ENCODE measurements at places on chromosomes 2 and 18.

DNA sequence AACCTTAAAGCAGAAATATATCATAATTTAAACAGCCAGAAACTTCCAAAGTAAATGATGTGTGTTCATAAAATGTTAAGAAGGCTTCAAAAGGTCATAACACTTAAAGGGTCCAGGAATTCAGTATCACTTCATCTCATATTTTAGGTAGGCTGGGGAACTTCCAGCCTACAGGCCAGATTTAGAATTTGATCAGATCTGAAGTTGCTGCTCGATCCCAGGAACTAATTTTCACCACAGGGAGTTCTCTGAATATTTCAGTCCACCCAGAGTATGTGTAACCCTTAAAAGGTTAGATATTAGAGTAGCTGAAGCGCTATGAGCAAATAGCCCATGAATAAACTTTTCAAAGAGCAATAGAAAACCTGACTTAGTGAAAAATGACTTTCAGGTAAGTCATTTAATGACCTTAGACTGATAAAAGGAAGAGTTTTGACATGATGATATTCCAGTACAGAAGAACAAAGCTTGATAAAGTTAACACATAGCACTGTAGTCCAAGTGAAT is 1.7 kb downstream of the WIPF1 start:
- no peak for DNase-seq

DNA sequence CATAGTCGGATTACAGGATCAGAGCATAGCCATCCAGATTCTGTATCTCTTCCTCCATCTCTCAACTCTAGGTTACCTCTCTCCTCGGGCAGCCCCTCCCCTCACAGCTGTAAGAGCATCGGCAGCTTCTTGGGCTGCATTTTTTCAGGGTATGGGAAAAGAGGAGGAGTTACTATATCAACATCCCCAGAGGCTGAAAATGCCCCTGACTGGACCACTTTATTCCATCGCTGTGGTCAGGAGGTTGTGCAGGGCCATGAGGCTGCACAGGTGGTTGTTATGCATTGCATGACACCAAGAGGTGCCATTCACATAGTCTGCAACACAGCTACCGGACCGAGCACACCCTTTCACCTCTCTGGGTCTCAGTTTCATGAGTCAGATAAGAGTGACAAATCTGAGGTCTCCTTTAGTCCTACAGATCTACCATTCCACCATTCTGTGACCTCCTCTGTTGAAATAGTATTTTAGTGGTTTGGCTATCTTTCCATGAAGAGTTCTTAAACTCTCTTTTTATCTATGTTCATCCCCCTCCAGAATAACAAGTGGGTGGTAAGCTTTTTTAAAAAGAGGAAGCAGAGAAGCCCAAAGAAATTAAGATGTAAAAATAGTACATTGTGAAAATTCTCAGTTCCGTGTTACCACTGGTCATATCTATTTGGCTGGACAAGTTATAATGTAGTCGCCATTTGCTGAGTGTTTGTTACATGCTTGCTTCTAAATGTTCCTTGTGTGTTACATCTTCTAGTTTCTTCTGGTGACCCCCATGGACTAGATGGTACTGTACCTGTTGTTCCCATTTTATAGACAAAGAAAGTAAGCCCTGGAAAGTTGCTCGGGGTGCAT is 56.6 kb upstream of the SLC1A4 start:
- DNase-seq: no peak

GRCh38 chr2:125207431-125207830 is 1182.3 kb downstream of the CNTNAP5 start:
- DNase-seq: no peak

DNA sequence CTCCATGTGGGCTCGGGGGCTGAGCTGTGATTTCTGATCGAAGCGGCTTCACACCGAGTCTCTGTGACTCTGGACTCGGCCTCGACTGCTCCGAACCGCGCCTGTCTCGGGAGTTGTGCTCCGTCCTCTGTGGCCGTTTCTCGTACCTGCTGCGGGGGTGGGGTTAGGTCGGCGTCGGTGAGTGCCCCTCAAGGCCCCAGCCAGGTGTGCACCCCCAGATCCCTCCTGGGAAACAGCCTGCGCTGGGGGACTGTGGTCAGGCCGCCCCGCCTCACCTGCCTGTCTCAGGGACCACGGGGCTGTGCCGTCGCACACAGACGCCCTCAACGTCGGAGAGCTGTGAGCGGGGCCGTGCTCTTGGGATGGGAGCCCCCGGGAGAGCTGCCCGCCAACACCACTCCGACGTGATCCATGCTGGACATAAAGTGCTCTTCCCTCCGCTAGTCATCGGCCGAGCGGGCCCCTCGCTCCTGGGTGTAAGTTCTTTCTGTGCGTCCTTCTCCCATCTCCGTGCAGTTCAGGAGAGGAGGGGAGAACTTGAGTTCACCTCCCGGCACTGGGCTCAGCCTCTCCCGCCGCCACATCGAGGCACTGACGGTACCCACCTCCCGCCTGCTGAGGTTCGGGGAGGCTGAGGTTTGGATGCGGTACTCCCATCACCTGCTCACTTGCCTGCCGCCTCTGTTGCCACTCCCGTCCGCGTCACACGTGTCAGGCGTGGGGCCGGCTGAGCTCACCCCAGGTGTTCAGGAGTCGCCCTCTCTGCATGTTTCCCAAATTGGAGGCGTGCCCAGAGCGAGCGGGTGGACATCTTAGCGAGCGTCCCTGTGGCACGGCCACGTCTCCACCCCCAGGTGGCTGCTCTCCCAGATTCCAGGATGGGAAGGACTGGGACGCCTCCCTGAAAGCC is 55.7 kb downstream of the CTDP1 start:
- no peak for DNase-seq

GRCh38 chr2:71700041-71700657 is 246.8 kb downstream of the DYSF start:
- no peak for DNase-seq

GRCh38 chr2:176445956-176446355 is 176.7 kb downstream of the MTX2 start:
- DNase-seq: peak; percentile 58

- DNase-seq: no peak
These were observed 79.2 kb downstream of the BIN1 start for GRCh38 chr2:127027715-127028114.

GRCh38 chr2:212177724-212178123 is 360.9 kb downstream of the ERBB4 start:
- no peak for DNase-seq

DNA sequence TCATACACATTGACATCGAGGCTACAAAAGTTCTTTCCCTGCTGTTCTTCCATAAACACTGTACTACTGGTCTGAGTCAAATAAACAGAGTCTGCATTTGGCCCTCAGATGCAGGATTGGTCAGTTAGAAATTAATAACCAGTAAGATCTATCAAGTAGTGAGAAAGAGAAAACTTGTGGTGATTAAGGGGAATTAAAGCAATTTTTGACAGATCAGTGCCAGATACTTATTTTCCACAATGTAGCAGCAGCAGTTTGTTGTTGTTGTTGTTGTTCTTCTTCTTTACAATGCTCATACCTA is 85.0 kb downstream of the IKZF2 start:
- no peak for DNase-seq

DNA sequence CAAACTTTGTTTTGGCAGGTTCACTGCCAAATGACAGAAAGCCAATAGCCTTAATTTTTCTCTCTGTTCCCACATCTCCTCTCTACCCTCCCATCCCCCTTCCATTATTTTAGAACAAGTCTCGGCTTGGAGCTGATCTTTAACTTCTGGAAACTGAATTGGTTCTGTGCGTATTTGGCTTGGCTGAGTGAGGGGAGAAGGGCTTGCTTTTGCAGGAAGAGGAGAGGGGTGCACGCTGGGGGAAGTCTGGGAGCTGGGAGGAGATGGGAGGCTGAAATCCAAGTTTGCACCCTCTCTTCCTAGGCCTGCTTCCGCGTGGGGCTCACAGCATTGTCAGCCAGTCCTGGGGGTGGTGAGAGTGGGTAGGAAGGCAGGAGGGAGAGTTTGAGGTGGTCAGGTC is 176.1 kb upstream of the SPRED2 start:
- no peak for DNase-seq

DNA sequence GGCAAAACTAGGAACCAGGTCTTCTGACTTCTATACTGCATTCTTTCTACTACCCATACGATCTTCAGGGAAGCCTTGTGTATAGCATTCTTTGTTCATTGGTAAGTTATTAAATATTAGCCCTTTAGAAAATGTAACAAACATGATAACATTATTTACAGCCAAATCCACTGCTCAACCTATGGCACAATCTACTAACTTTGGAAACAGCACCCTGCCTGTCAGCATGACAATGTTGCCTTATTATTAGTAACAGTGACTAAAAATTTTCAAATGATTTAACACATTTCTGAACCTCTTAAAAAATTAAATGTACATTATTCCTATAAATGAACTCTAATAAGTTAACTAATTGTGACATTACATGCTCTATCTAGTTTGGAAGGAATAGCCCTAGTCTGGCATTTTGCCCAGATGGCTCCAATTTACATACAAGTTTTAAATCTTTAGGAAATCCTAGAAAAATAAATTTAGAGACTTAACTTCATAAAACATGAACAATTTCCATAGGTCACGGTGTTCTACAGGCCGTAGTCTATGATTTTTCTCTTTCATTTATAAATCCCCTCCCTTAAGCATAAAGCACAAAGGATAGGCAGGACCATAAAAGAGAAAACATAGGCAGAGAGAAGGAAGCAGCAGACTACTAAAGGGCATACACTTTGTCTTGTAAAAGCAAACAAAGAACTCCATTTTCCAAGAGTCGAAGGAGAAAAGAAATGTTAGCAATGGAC is 33.7 kb downstream of the YES1 start:
- no peak for DNase-seq

GRCh38 chr2:157415591-157416101 is 28.2 kb downstream of the CYTIP start:
- no peak for DNase-seq

- no peak for DNase-seq
These were observed 25.6 kb upstream of the GREB1 start for GRCh38 chr2:11508279-11508678.

GRCh38 chr2:222448748-222449181 is 24.4 kb downstream of the SGPP2 start:
- DNase-seq: no peak

DNA sequence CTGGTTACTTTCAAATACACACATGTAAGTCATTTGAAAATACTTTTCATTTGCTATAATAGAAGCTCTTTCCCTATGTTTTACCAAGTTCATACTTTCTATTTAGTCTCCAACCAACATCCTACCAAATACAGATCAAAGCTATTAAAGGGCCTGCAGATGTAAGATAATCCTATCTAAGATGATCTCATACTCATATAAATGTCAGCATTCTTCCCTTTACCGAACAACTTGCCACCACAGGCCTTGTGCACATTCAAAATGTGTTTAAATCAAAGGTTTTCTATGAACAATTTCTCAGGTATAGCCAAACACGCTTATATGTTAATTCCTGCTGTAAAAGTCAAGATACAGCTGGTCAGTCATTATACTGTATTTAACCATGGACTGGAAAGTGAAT is 23.3 kb downstream of the KCTD18 start:
- DNase-seq: no peak

GRCh38 chr2:27893006-27893405 is 2.5 kb downstream of the BABAM2 start:
- DNase-seq: no peak

DNA sequence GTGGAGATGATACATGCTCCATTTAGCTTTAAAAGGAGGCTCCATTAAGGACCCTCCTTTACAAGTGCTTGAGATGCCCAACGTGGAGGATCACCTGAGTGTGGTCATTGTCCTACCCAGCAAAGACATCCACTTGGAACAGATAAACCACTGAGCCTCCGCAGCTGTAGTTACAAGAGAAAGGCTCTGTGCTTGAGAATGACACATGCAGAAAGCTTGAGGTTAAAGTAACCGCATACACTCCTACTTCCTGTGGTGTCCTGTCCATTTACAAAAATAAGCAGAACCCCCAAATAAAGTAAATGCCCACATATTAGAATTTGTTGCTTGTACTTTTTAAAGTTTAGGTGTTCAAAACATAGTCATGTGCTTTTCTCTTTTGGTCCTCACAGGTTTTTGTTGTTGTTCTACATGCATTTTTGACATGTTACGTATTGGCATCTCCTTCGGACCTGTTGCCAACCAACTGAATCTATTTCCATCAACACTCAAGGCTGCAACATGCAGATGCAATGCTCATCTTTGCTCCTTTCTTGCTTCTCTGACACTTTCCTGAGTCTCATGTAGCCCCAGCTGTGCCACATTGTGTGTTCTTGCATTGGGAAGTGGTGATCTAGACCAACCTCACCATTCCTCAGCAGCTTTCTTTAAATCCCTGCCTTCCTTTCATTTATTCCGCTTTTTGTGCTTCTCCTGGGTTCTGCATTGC is 56.0 kb downstream of the SERPINB7 start:
- DNase-seq: no peak

DNA sequence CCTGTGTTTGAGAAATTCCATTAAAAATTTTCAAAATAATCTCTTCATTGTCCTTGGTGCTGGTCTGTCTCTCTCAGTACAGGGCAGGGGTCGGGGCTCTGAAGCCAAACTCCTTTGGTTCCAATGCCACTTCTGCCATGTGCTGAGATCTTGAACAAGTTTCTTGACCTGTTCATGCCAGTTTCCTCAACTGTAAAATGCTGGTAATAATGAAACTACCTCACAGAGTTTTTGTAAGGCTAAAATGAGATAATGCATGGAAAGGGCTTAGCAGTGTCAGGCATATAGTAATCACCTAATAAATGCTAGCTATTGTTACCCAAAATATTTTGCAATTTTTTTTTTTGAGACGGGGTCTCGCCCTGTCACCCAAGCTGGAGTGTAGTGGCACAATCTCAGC is 16.9 kb upstream of the MREG start:
- DNase-seq: no peak

DNA sequence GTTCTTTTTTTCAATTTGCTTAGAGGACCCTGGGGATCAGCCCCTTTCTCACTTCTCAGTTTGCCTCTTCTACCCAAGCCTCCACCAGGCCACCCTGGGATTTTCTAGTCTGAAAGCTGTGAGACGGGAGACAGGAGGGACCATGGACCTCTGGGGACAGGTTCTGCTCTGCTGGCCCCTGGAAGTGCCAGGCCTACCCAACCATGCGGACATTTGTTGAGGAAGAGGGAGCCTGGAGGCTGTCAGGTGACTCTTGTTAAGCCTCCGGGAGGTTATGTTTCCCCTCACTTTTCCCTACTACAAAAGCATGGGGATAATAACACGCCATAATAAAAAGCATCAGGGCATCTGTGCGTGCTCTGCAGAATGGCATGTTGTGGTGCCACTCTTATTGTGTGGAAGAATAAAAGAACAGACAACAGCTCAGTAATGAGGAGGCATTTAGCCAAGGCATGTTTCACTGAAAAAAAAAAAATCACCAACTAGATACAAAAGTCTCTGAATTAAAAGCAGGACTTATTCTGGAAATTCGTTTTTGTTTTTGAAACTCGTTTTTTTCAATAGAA is 48.3 kb upstream of the PLA2R1 start:
- DNase-seq: no peak

GRCh38 chr2:134262684-134263083 is 8.8 kb downstream of the MGAT5 start:
- DNase-seq: no peak

GRCh38 chr2:216312441-216312840 is 59.8 kb downstream of the MARCHF4 start:
- no peak for DNase-seq

DNA sequence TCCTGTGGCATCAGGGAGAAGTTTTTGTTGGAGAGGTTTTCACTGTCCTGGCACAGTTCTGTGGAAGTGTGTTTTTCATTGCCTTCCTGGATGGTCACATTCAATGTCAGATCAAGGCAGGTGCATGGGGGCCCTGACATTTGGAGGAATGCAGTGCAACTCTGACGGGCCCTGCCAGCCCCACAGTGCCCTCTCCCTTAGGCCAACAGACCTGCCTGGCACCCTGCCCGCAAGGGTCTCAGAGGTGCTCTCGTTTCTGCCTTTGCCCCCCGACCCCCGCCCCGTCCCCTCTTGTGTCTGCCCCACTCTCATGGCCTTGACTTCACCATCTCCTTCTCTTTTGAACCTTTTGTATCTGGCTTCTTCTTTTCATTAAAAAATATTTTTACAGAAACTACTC is 257.2 kb upstream of the HDAC4 start:
- no peak for DNase-seq

Data from kidney capillary endothelial cell (primary cell).